Right ventricle myocardium superior (tissue), 1 donor: ENCODE measurements at places on chromosomes 5 and 9. TPM values are rescaled to one million over a fixed set of nuclear protein-coding genes. Genes with fewer than 3 reads are reported as not detected.

Gene IL13
- total RNA-seq: not detected

Gene GLDC
- total RNA-seq: not detected

Gene PCDHB10
- total RNA-seq: 0.81 TPM

Gene CCL27
- not detected for total RNA-seq

Gene SPOCK1
- 19.6 TPM for total RNA-seq

Gene ADAMTS12
- 1.7 TPM for total RNA-seq

Gene TAF11L8
- total RNA-seq: not detected

Gene PCA3
- not detected for total RNA-seq

Gene RETREG1
- total RNA-seq: 272 TPM

Gene PCDHA9
- not detected for total RNA-seq

Gene DAPK1
- total RNA-seq: 5.3 TPM

Gene SLC45A2
- not detected for total RNA-seq

Gene TAF1L
- not detected for total RNA-seq

Gene NXNL2
- total RNA-seq: not detected

Gene FRMPD1
- total RNA-seq: 1.6 TPM

Gene SPATA31A3
- total RNA-seq: not detected

Gene RNF208
- 24.8 TPM for total RNA-seq

Gene PKD2L2
- 0.48 TPM for total RNA-seq

Gene ROR2
- 0.43 TPM for total RNA-seq

Gene OTP
- total RNA-seq: not detected

Gene FBP2
- total RNA-seq: 0.27 TPM

Gene USP20
- total RNA-seq: 10.4 TPM

Gene PDLIM4
- 5.2 TPM for total RNA-seq

Gene CD274
- total RNA-seq: 9.0 TPM

Gene TAS2R1
- not detected for total RNA-seq

Gene WNK2
- total RNA-seq: 222 TPM

Gene SPINK6
- not detected for total RNA-seq

Gene ZNF354C
- 4.7 TPM for total RNA-seq

Gene ANKRD31
- total RNA-seq: 0.08 TPM

Gene ACOT12
- total RNA-seq: not detected

Gene CDX1
- not detected for total RNA-seq

Gene FLT4
- total RNA-seq: 5.6 TPM

Gene ASPN
- total RNA-seq: 4.8 TPM

Gene COL5A1
- total RNA-seq: 12.7 TPM

Gene KCTD16
- 0.03 TPM for total RNA-seq

Gene EGFLAM
- total RNA-seq: 9.1 TPM

Gene ZMYND19
- total RNA-seq: 12.0 TPM

Gene HSD17B3
- 1.3 TPM for total RNA-seq

Gene SMIM33
- not detected for total RNA-seq

Gene ATP6V1G1
- 60.2 TPM for total RNA-seq

Gene PTGDS
- total RNA-seq: 6,152 TPM

Gene EDIL3
- total RNA-seq: 1.7 TPM

Gene F12
- not detected for total RNA-seq

Gene PDE6A
- total RNA-seq: 0.08 TPM

Gene FOXD4L3
- not detected for total RNA-seq

Gene FOXD4L5
- not detected for total RNA-seq

Gene DOCK2
- total RNA-seq: 6.3 TPM

Gene LPAR1
- total RNA-seq: 12.7 TPM

Gene PDGFRB
- 47.0 TPM for total RNA-seq

Gene PCDHGC5
- 3.0 TPM for total RNA-seq

Gene GAPT
- total RNA-seq: 0.43 TPM

Gene CSF1R
- total RNA-seq: 19.5 TPM
